CD4-positive, alpha-beta T cell treated with Interleukin-17A for 1 hour (primary cell): ENCODE measurements at places on chromosomes 2 and 18.

GRCh38 chr2:41871080-41871479 lies 176.7 kb upstream of the PKDCC start:
- DNase-seq, result no peak

- DNase-seq, result no peak
These were observed 157.9 kb upstream of the SCN7A start for GRCh38 chr2:166651991-166652390.

- DNase-seq, result no peak
These were observed 42.4 kb upstream of the TACR1 start for GRCh38 chr2:75241696-75242095.

- DNase-seq, result no peak
These were observed 137.3 kb downstream of the DTNA start for GRCh38 chr18:34847408-34847807.

DNA sequence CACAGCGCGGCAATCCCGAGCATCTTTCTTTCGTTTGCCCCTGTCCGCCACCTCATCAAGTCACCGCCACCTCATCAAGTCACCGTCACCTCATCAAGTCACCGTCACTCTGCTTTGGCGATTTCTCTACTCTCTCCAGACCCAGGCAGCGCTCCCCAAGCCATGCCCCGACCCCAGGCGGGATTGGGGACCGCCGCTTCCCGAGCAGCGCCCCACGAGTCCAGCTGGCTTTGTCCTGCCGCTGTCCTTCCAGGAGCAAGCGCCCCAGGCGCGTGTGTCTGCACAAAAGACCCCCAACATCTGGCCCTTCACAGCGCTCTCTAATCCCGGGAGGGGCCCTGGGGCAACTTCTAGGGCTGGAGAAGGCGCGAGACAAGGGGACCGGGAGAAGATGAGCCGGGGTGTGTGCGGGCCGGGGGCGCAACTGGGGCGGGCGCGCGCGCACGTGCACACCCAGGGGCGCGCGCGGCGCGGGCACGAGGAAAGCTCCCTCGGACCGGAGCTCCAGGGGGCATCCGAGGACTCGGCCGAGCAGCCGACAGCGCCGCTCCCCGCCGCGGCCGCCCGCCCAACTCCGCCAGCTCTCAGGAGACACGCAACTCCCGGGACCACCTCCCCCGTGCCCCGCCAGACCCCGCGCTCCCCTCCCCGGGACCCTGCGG lies 633 bp upstream of the RNF152 start:
- peak; percentile 8 for DNase-seq

GRCh38 chr2:239274391-239275043 lies 126.3 kb downstream of the HDAC4 start:
- no peak for DNase-seq
